Stimulated activated CD8-positive, alpha-beta memory T cell treated with anti-CD3 and anti-CD28 coated beads, Interleukin-2, amount 100 ng/mL, for 1 hour (primary cell): ENCODE measurements at places on chromosomes 6 and 20.

DNA sequence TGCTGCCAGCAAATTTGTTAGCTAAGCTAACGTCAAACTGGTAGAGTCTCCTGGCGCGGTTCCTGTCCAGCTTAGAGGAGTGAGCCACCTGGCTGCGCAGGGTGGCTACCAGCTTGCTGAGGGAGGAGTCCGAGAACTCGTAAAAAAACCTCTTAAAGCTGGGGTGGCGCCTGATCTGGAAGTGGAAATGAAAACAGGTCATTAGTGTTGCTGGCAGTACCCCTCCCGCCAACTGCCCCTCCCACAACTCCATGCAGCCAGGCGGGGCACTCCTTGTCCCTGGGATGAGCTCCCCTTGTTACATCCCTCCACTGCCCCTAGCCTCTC is 17.3 kb downstream of the BNIP5 start:
- DNase-seq: no peak

- no peak for DNase-seq
These were observed 243.9 kb downstream of the LY86 start for GRCh38 chr6:6832439-6832838.

DNA sequence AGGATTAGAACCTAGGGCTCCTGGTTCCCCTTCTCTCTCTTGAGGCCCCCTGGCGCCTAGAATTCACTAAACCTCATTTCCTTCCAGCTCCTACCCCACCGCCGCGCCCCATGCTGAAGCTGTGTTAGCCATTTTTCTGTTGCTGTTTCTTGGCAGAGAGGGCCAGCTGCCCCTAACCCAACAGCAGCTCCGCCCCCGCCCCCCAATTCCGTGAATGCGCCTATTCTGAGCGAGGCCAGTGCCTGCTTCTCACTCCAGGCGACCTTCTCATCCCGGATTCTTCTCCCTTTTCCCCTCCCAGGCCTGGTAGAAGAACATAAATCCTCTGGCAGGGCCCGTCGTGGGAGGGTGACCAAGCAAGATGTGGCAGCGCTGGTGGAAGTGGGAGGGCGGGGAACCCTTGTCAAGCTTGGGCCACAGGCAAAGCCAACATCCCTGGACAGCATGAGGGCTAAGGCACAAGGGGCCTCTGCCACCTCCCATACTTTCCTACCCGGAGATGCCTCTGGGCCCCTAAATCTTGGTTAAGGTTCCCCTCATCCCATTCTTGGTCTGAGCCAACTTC is 518 bp downstream of the RBPJL start:
- DNase-seq: no peak

DNA sequence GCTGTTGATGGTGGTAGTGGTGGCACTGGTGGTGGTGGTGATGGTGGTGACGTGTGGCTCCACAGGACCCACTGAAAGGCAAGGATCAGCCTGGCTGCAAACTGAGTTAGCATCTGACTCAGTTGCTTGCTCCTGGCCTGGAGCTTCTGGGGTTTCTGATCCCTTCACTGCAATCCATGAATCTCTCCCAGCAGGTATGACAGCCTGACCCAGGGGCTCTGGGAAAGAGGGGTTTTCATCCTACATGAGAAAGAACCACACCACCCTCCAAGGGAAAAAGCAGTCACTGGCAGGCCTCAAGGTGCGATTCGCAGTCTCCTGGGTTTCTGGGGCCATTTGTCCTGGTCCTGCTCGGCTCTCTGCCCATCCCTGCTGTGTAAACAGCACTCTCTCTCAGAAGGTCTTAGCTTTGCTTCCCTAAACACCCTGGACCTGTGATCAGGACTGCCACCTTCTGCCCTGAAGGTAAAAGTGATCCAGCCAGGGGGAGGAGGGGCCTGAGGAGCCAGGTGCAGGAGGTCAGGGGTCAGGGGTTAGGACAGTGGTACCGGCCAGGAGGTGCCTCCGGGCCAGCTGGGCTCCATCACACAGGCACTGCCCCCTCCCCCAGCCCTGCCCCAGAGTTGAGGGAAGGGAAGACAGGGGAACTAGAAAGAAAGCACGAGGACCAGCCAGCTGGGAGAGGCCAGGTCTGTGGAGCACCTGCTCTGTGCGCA is 152.0 kb downstream of the BMP7 start:
- DNase-seq: no peak

DNA sequence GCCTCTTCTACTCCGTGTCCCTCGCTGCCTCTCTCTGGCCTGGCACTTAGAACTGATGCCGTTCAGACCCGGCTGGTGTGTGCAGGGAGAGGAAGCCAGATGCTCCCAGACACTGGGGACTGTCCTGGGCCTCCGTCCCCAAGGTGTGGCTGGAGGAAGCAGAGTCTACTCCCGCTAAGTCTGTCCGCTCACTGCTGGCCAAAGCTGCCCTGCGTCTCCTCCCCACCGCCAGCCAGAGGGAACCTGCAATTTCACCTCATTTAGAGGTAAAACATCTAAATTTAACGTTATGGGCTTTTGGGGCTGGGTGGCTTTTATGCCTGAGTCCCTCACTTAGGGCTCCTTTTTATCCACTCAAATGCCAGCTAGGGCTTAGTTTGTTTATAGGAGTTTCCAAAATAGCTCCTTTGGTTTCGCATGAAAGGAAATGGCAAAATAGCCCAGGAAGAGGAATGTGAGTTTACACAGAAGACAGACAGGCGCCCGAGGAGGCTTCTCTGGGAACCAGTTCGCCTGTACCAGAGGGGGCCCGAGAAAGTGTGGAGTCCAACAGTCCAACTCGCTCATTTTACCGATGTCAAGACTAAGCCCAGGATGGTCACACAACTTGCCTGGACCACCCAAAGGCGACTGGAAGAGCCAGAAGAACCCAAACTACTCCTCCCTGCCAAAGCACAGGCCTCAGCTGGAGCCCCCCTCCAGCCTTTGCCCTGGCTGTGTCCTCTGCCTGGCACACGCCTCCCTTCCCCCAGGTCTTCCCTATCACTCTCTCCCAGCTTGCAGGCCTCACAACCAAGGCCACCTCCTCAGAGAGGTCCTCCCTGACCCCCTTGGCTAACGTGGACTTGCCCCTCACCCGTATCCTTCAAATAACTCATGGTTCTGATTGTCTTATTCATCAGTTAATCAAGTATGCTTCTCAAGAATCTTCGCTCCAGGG is 54.5 kb downstream of the RIPOR3 start:
- no peak for DNase-seq

DNA sequence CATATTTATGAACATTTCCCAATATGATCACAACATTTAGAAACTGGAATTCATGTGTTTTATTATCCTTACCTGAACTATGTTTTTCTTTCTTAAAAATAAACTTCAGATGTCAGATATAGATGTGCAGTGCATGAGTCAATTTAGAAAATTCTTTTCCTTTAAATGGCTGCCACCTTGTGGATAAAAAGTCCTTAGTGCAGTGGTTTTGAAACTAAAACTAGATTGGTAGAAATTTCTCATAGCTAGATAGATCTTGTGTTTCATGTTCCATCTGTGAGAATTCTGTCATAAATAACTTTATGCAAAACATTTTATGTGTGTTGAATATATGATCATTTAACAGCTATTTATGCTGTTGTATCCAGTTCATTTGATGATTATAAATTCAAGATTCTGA is 134.9 kb downstream of the KLHL32 start:
- no peak for DNase-seq

DNA sequence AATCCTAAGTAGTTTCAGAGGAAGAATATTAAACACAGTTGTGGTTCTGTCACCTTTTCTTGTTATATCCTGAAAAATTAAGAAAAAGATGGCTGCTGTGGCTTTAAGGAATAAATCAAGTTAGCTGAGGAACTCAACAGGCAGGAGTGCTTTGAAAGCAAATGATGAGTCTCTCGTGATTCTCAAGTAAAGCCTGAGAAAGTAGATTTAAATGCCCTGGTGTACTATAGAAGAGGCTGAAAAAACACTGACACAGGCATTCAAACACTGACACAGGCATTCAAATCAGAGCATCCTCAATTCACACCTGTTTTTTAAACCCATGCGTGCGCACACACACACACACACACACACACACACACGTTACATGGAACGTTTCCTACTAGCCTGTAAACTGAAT is 218.6 kb downstream of the OGFRL1 start:
- no peak for DNase-seq

- DNase-seq: no peak
These were observed 23.1 kb downstream of the PHACTR2 start for GRCh38 chr6:143700684-143701348.

DNA sequence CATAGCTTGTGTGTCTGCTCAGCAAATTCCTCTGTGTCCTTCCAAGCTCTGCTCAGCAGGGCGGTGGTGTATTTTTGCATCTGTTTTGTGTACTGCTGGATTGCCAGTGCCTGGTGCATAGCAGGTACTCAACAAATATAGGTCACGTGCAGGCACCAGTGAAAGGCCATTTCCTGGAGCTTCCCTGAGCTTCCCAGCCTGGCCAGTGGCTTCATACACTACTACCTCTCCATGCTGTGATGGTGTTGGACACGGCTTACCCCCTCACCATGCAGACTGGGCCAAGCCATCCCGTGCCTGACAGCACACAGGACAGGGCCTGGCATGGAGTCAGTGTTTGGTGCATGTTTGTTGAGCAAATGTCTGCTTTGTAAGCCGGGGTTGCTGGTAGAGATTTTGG is 7.7 kb upstream of the PHACTR3 start:
- no peak for DNase-seq

- DNase-seq: no peak
These were observed 43.5 kb downstream of the HFE start for GRCh38 chr6:26130581-26131249.

GRCh38 chr20:4017051-4017712 is 1.8 kb upstream of the RNF24 start:
- DNase-seq: no peak
